Neural crest cell (in vitro differentiated cells): ENCODE measurements at places on chromosomes 3 and 15. TPM values are rescaled to one million over a fixed set of nuclear protein-coding genes. Genes with fewer than 3 reads are reported as not detected.
A peak's percentile ranks its signal among the peaks of the same experiment; 100 is the strongest.

DNA sequence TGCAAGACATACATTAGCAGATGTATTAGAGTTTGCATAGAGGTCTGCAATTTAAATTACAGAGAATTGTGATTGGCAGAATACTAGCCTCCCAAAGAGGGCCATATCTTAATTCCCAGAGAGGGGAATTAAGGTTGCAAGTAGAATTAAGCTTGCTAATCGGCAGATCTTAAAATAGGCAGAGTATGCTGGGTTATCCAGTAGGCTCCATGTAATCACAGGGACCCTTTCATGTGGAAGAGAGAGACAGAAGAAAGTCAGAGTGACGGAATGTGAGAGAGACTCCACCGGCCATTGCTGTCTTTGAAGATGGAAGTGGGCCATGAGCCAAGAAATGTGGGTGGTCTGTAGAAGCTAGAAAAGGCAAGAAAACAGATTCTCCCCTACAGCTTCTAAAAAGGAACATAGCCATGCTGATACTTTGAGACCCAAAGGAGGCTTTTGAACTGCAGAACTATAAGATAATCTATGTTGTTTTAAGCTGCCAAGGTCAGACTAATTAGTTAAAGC is 38.8 kb downstream of the IMPG2 start:
- H3K27ac ChIP-seq, result no peak overlapping the region
- no peaks in the 10 kb centered on the region for H3K36me3 ChIP-seq
- H3K27me3 ChIP-seq, result no peaks in the 10 kb centered on the region
- no peak overlapping the region for H3K4me3 ChIP-seq

Gene CYP8B1
- total RNA-seq, result not detected in 2 replicates

DNA sequence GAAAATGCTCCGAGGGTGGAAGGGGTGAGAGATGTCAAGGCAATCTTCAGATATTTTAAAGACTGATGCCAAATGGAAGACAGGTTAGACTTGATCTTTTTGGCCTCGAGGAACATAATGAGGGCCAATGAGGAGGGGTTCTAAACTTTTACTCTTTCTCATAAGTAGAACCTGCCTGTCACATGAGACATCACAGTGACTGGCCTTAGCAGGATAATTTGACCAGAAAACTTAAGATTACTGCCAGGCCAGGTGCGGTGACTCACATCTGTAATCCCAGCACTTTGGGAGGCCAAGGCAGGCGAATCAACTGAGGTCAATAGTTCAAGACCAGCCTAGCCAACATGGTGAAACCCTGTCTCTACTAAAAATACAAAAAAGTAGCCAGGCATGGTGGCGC is 12.2 kb downstream of the TM4SF4 start:
- no peak overlapping the region for H3K27ac ChIP-seq
- H3K27me3 ChIP-seq, result peaks cover 6% of the 10 kb centered on the region
- H3K4me1 ChIP-seq, result no peaks in the 10 kb centered on the region
- no peaks in the 10 kb centered on the region for H3K36me3 ChIP-seq

- no peaks in the 10 kb centered on the region for H3K27me3 ChIP-seq
- peaks cover 5% of the 10 kb centered on the region for H3K4me1 ChIP-seq
- DNase-seq, result no peak
- H3K36me3 ChIP-seq, result no peaks in the 10 kb centered on the region
Measured at GRCh38 chr3:192929146-192929545, 11.5 kb upstream of the MB21D2 start.

DNA sequence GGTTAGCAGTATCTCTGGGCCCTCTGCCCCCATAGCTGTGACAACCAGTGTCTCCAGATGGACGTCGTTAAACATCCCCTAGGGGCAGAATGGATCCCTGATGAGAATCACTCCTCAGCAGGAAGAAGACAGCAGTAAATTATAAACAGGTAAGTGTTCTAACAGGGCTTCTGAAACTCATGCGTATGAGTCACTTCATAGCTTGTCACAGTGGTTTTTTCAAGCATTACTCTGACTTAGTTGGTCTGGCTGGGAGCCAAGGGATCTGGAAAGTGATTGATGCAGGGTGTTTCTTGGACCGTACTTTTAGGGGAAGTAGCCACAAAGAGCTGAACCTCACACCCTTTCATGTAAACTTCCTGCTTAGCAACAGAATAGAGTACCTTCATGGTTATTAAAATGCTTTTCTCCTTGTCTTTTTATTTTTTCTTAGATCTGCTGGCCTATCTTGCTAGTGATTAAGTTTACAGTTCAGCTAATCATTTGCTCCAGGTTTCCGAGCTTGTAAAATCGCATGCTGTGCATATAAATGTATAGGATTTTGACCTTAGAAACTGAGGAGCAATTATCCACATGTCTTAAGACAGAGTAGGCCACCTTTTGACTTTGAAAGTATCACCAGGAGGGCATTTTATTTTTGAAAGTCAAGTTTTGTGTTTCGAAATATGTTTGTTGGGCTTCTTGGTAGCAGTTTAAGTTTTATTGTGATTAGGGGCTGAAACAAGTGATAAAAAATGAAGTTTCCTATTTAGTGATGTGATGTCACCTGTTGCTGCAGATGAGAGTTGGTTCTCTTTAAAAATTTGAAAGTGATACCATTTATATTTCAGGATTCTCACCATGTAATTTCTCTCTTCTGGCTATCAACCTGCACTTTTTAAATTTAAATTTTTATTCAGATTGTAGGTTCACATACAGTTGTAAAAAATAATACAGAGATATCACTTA is 333.9 kb downstream of the PTPRG start:
- peak overlapping the region; percentile 86 for H3K27ac ChIP-seq
- H3K36me3 ChIP-seq, result no peaks in the 10 kb centered on the region
- H3K4me3 ChIP-seq, result no peak overlapping the region
- DNase-seq, result no peak
